CD4-positive, alpha-beta T cell (primary cell): ENCODE measurements at places on chromosomes 3 and 15.

DNA sequence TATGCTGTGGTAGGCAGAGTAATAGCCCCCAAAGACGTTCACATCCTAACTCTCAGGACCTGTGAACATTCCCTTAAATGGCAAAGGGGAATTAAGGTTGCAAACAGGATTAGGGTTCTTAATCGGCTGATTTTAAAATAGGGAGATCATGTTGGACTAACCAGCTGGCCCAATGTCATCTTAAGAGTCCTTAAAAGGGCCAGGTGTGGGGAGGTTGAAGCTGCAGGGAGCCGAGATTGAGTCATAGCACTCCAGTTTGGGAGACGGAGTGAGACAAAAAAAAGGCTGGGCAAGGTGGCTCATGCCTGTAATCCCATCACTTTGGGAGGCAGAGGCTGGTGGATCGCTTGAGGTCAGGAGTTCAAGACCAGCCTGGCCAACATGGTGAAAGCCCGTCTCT is 1.6 kb upstream of the FLNB start:
- no peak for DNase-seq

DNA sequence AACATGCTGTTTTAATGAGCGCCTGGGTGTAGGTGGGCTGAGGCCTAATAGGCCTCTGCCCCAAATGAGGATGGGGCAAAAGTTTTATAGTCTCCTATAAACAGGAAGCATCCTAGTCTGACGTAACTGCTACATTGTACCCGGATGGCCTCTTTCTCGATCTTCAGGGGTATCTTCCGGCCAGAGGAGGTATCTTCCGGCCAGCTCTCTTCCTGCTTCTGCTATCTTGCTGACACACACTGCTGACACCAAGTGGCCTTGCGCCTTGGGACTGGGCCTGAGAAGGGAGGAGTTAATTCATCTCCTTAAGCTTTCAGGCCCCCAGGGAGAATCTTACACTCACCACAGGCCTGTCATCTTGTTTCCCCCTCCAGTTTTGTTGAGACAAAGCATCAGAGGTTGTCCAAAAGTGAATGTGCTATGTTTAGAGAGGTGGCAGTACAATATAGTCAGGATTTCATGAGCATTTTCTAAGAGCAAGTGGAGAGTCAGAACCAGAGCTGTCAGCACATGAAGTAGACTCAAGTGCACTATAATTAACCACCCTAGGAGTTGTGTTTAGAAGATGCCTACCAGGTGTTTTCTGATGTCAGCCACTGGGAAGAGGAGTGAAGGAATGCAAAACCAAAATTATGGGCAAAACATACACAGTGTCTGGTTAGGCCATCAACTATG is 15.6 kb upstream of the IGSF10 start:
- no peak for DNase-seq

- no peak for DNase-seq
Observed at GRCh38 chr3:97691354-97691753, 73.2 kb upstream of the ARL6 start.

GRCh38 chr15:62840526-62841268 is 201.8 kb upstream of the TPM1 start:
- no peak for DNase-seq

- DNase-seq = peak; percentile 30
Observed at GRCh38 chr3:49869525-49870126, at the start of gene CAMKV. Gene CAMKV (minus strand): TSS chr3:49869906. CDS start chr3:49862388, 7,518 bp downstream.

GRCh38 chr3:43994657-43995546 is 246.8 kb upstream of the TOPAZ1 start:
- no peak for DNase-seq

GRCh38 chr3:131050001-131050400 is 23.3 kb downstream of the NEK11 start:
- no peak for DNase-seq

- DNase-seq = no peak
Observed at GRCh38 chr3:7489417-7489816, 628.5 kb downstream of the GRM7 start.

DNA sequence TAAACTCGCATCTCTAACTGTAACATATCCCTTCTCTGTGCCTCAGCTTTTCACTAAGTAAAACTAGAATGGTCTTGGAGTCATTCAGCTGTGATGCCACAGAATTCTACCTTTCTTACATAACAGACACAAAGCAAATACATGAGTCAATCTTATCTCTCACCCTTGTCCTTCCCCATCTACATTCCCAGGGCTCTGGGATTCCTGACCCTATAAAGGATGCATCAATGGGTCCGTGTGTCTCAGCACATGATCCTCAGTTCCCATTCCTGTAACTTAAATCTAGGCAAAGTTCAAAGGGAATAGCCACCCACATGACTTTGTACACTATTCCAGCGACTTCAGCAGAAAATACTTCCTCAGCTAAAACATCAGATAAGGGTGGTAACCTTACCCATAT is 11.8 kb upstream of the ARL8B start:
- no peak for DNase-seq

DNA sequence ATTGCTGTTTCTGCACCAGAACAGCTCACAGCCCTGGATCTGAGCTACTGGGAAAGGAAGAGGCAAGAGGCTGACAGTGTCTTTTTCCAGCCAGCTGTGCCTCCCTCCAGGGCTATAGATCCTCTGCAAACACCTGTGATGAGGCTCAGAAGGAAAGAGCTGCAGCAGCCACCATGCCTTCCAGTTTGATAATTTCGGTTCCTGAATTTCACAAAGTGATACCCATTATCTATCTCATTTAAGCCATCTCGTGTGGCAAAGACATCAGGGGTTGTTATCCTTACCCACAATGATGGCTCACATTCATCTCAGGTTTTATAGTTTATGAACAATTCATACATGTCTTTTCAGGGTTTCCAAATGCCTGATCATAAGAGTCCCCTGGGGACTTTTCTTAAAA is 1.8 kb upstream of the LARP6 start:
- no peak for DNase-seq

GRCh38 chr15:43237842-43238470 is 17.1 kb upstream of the EPB42 start:
- no peak for DNase-seq

DNA sequence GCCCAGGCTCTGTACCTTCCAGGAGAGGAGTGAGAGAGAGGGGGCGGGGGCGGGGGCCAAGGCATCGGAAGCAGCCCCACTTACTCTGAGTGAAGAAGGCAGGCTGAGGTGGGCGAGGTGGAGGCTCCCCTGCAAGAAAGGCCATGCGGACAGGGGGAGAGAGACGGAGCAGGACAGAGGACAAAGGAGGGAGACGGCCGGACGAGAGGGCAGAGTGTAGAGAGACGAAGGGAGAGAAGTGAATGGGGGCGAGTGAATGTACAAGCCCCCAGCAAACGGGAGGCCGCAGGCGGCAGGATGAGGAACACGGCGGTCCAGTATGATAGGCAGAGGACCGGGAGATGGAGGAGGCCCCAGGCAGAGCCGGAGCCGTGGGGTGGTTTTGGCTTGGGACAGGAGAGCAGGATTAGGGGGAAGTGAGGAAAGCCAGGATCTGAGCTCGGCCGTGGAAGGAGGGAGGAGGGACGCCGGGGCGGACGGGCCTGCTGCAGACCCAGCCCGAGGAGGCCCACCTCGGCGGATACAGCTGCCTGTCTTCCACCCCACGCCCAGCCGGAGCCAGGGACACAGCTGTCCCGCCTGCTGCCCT is 38.8 kb downstream of the TNK2 start:
- DNase-seq = no peak

GRCh38 chr15:31471731-31472430 is 145.2 kb downstream of the KLF13 start:
- DNase-seq = no peak

GRCh38 chr3:141529256-141529655 is 42.4 kb downstream of the RASA2 start:
- DNase-seq = no peak

DNA sequence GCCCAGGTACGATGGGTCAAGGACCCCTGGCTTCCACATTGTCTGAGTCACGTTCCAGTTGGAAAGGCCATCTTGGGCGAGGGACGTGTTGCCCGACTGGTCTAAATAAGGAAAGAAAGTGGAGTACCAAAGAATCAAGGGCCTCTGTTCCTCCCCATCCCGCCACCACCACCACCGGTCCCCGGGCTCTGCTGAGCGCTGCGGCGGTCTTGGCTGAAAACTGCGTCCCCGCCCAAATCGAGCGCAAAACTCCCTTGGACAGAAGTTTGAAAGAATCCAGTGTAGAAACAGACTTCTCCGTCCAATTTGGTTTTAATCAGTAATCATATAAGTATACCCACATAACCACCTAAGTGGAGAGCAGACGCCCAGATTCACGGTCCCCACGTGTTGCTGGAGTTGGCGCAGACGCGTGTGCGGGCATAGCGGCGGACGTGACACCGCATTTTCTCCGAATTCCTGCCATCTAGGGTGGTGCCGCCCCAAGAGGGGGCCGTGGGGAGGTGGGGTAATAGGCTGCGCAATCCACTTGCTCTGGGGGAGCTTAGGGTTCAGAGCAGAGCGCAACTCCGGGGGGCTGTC is 243.8 kb upstream of the TOPAZ1 start:
- DNase-seq = no peak

- no peak for DNase-seq
Observed at GRCh38 chr3:103210583-103210982, 775.8 kb downstream of the ZPLD1 start.

GRCh38 chr3:195203606-195204005 is 67.4 kb downstream of the XXYLT1 start:
- DNase-seq = no peak

GRCh38 chr3:54085936-54086335 is 36.4 kb upstream of the CACNA2D3 start:
- no peak for DNase-seq

GRCh38 chr3:182704926-182705325 is 88.4 kb upstream of the ATP11B start:
- DNase-seq = no peak

- DNase-seq = no peak
Observed at GRCh38 chr3:30557746-30558303, 48.6 kb upstream of the TGFBR2 start.

DNA sequence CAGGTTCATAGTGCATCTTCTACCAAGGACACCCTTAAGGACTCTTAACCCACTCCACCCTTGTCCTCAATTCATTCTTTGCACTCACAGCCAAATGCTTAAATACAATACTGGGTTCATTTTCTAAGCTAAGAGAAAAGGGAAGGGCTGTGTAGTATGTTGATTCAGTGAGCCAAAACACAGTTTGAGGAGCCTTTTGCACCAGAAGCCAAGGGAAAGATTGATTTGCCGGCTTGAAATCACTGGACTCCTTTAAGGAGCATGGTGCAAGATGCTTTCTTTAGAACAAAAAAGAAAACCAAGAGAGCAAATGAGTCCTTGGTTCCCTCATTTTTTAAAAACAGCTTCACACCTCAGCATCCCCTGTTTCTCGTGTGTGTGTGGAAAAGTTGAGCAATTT is 47.8 kb downstream of the BOC start:
- no peak for DNase-seq

DNA sequence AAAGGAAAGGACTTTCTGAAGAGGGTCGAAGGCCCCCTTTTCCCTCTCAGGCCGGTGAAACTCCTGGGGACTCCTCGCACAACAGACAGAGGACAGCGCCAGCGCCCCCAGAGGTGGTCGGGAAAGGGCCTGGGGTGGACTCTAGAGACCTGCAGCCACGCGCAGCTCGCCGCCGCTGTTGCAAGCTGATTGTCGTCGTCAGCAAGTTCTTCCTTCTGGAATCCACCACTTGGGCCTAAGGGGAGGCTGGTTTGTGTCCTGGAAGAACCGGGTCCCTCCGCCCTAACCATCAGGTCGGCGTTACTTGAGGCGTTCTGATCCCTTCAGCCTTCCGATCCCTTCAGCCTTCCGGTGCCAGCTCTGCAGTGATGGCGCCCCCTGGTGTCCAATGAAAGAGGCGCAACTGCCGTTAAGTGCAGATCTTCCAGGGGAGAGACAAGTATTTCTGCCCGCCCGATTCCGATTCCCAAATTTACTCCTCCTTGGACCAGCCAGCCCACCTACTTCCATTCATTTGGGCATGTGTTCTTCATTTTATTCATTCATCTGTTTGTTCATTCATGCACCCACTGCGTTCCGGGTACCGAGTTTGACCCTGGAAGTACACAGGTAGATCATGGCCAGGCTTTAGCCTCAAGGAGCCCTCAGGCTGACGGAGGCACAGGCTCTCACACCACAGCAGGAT is 77.2 kb upstream of the SLC6A11 start:
- peak; percentile 78 for DNase-seq

- no peak for DNase-seq
Observed at GRCh38 chr3:71131375-71132314, 451.9 kb downstream of the FOXP1 start.

DNA sequence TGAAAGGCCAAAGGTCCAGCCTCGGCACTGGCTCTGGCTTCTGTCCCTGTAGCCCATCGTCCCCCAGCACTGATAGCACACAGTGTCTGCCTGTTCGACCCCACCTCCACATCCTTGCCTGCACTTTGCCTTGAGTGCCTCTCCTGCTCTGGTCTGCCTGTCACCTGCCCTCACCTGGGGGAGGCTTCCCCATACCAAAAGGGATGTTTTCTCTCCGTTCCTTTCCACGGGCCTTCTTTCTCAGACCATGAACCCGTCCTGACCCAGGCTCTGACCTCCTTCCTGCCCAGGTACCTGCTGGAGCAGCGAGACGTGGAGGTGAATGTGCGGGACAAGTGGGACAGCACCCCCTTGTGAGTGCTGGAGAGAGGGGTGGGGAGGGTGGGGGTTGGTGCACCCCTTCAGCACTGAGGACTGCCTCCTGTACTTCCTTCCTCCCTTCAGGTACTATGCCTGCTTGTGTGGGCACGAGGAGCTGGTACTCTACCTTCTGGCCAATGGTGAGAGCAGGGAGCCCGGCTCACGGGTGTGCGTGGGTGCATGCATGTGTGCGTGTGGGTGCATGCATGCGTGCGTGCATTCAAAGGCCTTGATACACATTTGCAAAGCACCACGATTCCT is 1.5 kb downstream of the ABTB1 start:
- no peak for DNase-seq

GRCh38 chr3:124082343-124082742 is 90.4 kb upstream of the ROPN1 start:
- DNase-seq = no peak

GRCh38 chr15:63466378-63467192 is 37.8 kb upstream of the USP3 start:
- peak; percentile 46 for DNase-seq

GRCh38 chr3:71551311-71551919 is 32.1 kb downstream of the FOXP1 start:
- DNase-seq = no peak

DNA sequence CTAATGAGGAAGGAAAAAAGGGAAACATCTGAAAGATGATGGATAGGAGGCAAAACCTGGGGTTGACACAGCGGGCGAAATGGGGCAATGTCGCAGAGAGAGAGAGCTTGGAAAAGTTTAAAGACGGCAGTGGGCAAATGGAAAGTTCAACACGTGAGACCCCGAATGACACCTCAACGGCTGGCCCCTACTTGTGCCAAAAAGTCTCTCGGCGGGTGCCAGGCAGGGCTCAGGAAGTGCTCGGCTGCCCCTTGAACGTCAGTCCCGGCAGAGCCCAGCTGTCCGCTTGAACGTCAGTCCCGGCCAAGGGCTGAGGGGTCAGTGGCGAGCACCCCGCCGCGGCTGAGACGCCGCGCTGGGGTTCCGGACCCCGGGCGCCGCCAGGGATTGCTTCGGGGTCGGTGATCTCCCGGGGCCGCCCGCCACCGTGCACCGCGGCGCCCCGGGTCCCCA is 658 bp downstream of the EOGT start:
- peak; percentile 8 for DNase-seq
